ENCODE measurements at places on chromosomes 7 and 10.

GRCh38 chr10:132868995-132869394 lies 73.4 kb downstream of the CFAP46 start:
- no peak for DNase-seq

DNA sequence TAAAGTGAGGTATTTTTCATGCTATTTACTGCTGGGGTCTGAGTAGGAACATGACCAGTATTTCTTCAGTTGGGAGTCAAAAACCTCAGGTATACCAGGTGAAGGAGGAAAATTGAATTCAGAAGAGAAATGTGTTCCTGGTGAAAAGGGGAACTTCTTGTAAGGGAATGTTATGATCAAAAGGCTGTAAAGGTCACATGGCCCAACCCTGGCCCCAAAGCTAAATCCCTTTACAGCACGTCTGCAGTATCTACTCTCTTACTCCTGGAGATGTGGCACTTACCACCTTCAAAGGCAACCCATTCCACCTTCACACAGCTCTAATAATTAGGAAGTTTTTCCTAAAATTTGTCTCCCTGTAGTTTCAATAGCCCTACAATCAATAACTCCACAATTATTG lies 15.2 kb downstream of the PIK3AP1 start:
- no peak for DNase-seq

DNA sequence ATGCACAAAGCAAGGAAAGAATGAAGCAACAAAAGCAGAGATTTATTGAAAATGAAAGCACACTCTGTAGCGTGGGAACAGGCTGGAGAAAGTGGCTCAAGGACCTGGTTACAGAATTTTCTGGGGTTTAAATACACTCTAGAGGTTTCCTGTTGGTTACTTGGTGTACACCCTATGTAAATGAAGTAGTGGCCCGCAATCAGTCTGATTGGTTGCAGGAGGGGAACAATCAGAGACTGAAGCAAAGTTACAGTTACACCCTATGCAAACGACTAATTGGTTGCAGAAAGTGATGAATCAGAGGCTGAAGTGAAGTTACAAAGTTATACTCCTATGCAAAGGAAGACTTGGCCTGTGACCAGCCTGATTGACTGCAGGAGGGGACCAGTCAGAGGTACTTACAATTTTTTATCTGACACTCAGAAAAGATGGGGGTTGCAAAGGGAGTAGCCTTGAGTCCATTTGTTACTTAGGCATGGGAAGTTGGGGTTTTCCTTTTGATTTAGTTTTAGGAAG lies 3.6 kb upstream of the MTPN start:
- DNase-seq = peak; percentile 50

GRCh38 chr10:121437596-121437995 lies 160.6 kb downstream of the FGFR2 start:
- no peak for DNase-seq

DNA sequence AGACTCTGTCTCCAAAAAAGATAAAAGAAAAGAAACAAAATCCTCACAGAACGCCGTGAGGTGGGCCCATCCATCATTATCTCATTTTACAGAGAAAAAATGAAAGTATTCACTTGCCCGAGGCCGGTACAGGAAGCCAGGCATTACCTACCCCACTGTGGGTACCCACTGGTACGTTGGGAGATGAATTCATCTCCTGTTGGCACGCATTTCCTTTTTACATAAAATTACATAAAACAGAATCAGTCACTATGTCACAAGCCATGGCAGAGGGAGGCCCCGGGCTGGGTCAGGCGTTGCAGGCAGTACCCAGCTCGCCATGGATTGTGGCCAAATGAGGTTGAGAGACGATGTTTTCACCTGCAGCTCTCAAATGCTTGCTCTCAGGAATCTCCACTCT lies 38.6 kb upstream of the TNRC18 start:
- DNase-seq = no peak

All from activated CD4-positive, alpha-beta T cell treated with anti-CD3 and anti-CD28 coated beads, Interleukin-2, amount 50 U/mL, for 48 hours (primary cell).